ENCODE measurements at places on chromosomes 5 and 9. TPM values are rescaled to one million over a fixed set of nuclear protein-coding genes. Genes with fewer than 3 reads are reported as not detected.

Gene DOCK8
- total RNA-seq = 49.9 TPM

Gene FBXW5
- total RNA-seq = 251 TPM

Gene OLFM1
- 18.7 TPM for total RNA-seq

Gene KIF20A
- not detected for total RNA-seq

Gene HSPA4
- total RNA-seq = 54.8 TPM

Gene DMGDH
- 3.3 TPM for total RNA-seq

Gene SH3GL2
- total RNA-seq = 6.6 TPM

Gene PKD2L2
- 0.39 TPM for total RNA-seq

Gene PDE6A
- not detected for total RNA-seq

Gene AQP7
- 1.8 TPM for total RNA-seq

Gene CDKN2B
- total RNA-seq = 9.9 TPM

Gene SLC6A3
- total RNA-seq = not detected

Gene SPAG8
- 0.83 TPM for total RNA-seq

All from esophagus muscularis mucosa (tissue), 4 donors.